ENCODE measurements at places on chromosomes 12 and 14.

- DNase-seq = no peak
Observed at GRCh38 chr12:85424581-85425348, 144.7 kb downstream of the ALX1 start.

- DNase-seq = no peak
Observed at GRCh38 chr14:89221109-89221810, 195.8 kb downstream of the FOXN3 start.

- no peak for DNase-seq
Observed at GRCh38 chr12:121719926-121720414, 7.4 kb downstream of the TMEM120B start.

GRCh38 chr14:30974628-30975027 is 50.8 kb upstream of the AP4S1 start:
- no peak for DNase-seq

DNA sequence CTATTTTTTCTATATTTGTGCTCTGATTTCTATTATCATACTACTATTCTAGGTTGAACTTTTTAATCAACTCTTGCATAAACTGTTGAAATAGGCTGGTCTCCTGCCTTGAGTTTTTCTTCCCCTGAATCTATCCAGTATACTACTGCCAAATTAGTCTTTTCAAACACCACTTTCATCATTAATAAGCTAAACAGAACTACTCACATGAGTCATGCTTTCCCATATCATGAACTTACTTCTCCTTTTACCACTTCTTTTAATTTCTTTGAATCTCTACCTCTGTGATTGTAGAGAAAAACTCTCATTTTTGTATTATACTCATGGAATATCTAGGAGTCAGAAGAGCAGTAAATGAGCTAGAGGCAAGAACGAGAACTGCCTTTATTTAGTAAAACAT is 340.3 kb upstream of the PDE3A start:
- no peak for DNase-seq
